Stimulated activated CD4-positive, alpha-beta T cell treated with anti-CD3 and anti-CD28 coated beads, Interleukin-12 subunit alpha, Interleukin-12 subunit beta, amount 100 ng/mL, for 4 hours (primary cell): ENCODE measurements at places on chromosomes 7 and 10.

DNA sequence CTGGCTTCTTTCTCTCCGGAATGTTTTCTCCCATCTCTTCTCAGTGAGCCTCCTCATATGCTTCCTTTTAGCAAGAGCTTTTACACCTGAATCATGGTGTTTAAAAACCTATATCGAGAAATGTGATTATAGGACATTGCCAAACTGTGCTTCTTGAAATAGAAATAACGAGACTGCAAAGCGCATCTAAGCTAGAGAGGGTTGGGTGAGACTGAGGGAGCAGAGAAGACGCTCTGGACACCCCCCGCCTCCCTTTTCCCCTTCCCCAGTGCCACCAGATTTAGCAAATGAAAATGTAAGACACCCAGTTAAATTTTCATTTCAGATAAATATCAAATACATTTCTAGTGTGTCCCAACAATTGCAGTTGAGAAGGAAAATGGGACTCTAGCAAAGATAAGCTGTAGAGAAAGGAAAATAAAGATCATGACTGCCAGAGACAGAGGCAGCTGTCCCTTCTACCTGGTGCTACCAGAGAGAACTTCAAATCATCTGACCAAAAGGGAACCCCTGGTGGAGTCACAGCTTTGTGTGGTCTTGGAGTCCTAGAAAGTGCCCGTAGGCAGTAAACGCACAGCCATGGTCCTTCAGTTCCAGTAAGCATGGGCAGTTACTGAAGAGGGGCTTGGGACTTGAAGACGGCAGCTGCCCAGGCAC is 14.6 kb downstream of the GSDME start:
- no peak for DNase-seq

DNA sequence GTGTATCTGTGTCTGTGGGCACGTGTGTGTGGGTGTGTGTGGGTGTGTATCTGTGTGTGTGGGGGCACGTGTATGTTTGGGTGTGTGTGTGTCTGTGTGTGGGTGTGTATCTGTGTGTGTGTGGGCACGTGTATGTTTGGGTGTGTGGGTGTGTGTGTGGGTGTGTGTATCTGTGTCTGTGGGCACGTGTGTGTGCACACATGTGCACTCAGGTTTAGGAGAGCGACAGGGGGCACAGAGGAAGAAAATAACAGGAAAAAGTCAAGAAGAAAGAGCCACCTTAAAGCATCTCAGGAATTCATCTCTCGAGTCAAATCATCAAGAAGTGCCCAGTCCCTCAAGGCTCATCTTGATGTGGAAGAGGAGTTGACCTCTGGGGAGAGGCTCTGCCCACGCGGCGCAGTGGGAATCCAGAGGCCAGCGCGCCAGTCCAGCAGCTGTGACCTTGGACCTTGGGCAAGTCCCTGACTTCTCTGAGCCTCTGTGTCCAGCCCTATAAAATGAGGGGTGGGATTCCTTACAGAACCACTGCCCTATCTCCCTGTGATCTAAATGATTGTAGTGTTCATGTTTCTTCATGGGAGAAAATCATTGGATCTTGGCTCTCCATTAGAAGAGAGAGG is 147.8 kb downstream of the RGS10 start:
- DNase-seq, result no peak

- no peak for DNase-seq
Observed at GRCh38 chr7:133641436-133641835, 388.6 kb downstream of the EXOC4 start.

GRCh38 chr10:25666276-25666675 is 267.8 kb upstream of the MYO3A start:
- DNase-seq, result no peak

GRCh38 chr7:106485031-106485551 is 175.9 kb downstream of the CCDC71L start:
- no peak for DNase-seq

GRCh38 chr7:78417180-78417853 is 618.7 kb downstream of the PHTF2 start:
- no peak for DNase-seq
